Fibroblast of lung (primary cell): ENCODE measurements at places on chromosomes 5 and 9.

GRCh38 chr5:95134326-95134725, 150.6 kb downstream of the MCTP1 start:
- DNase-seq = no peak

GRCh38 chr5:51373880-51374523, 9.2 kb upstream of the ISL1 start:
- DNase-seq = no peak

GRCh38 chr5:23648656-23649055, 141.2 kb downstream of the PRDM9 start:
- DNase-seq = no peak

- no peak for DNase-seq
Measured at GRCh38 chr9:37602817-37603216, 10.4 kb upstream of the TOMM5 start.

GRCh38 chr5:58231041-58231440, 228.8 kb downstream of the PLK2 start:
- DNase-seq = peak; percentile 13

- DNase-seq = no peak
Measured at GRCh38 chr5:471750-472058, 28.7 kb downstream of the EXOC3 start.

- peak; percentile 71 for DNase-seq
Measured at GRCh38 chr5:179345433-179346321, at the start of gene ADAMTS2. ADAMTS2 (minus strand) TSS chr5:179345461; CDS start chr5:179345328, 133 bp downstream.
